ENCODE measurements at places on chromosomes 2 and 18. TPM values are rescaled to one million over a fixed set of nuclear protein-coding genes. Genes with fewer than 3 reads are reported as not detected.

GRCh38 chr2:220876080-220876824 lies 695.9 kb downstream of the EPHA4 start:
- no peak for DNase-seq

DNA sequence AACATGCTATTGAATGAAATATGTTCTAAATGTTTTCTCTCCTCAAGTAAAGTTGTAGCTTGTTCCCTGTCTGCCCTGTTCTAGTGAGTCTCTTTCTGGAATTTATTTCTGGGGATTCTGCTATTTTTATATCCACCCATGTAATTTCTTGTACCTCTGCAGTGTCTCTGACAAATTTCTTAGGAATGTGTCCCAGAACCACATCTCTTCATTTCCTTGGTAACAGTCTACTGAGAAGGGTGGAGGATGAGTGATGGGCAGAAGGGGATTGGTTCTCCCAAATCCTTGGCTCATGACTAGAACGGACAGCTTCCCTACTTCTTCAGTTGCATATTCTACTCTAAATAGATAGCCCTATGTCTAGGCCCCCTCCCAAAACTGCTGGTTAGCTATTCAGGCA lies 490.6 kb upstream of the LINC00305 start:
- DNase-seq: no peak

DNA sequence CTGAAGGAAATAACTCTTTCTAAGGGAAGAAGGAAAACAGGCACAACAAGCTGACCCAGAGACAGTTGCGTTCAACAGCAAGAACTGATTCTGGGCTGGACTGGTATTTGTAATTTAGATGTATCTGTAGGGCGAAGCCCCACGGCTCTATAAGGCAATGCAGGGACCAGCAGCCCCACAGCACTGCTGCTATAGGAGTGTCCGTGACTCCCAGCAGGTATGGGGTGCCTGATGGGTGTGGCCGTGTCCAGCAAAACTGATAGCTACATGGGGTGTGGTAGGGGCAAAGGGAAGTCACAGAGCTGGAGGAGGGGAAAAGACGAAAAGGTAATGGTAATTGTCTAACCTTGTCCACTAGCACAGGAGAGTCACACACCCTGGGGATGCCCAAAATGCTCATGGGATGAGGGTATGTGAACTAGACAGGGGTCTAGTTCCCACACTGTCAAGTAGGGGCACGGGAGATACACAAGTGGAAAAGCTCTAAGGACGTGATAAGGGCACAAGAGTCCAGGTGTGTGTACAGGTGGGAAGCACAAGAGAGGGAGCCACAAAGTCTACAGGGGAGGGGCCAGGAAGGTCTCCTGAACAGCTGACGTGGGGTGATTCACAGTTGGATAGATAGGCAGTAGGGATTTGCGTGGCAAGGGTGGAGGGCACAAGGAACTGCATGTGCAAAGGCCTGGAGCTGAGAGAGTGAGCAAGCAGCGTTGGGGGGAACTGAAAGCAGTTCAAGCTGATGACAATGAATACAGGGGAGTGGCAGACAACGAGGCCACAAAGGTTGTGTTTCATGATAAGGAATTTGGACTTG lies 48.5 kb upstream of the ASPRV1 start:
- no peak for DNase-seq

DNA sequence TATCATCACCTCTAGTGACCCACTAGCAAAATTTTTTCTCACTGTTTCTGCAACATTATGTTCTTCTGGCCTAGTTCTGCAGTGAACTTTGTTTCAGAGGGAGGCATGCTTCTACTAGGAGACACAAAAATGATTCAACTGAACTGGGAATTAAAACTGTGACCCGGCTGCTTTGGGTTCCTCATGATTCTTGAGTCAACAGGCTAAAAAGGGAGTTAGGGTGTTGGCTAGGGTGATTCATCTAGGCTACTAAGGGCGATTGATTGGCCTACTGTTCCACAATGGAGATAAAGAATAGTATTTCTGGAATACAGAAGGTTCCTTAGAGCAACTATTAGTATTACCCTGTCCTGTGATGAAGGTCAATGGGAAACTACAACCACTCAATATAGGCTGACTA lies 179.5 kb downstream of the PPP1R1C start:
- no peak for DNase-seq

- DNase-seq: peak; percentile 81
These were observed 919 bp upstream of the CYP1B1 start for GRCh38 chr2:38076710-38077430.

GRCh38 chr18:37487400-37487867 lies 78.2 kb downstream of the CELF4 start:
- DNase-seq: no peak

DNA sequence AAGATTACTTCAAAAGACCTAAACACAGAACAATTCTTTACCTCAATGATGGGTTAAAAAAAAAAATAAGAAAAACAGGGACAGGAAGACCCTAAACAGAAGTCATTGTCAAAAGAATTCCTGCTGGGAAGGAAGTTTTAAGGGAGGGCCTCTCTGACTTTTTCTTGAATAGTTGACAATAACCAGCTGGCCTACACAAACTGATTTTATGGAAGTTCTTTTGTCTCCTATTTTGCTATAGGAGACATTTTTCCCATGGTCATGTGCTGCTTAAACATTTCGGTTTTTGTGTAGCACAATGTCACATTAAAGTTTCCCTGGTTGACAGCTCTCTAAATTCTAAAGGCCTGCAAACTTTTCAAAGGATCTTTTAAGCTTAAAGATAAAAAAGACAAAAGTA lies 55.3 kb downstream of the RFTN2 start:
- peak; percentile 74 for DNase-seq

- DNase-seq: no peak
These were observed 18.0 kb upstream of the KCNG2 start for GRCh38 chr18:79779700-79780190.

- DNase-seq: no peak
These were observed 1637.4 kb upstream of the ACVR2A start for GRCh38 chr2:146207417-146207816.

GRCh38 chr2:215136669-215137328 lies 1.6 kb downstream of the ABCA12 start:
- peak; percentile 18 for DNase-seq

GRCh38 chr18:12013186-12013916 lies 32.0 kb downstream of the IMPA2 start:
- no peak for DNase-seq

DNA sequence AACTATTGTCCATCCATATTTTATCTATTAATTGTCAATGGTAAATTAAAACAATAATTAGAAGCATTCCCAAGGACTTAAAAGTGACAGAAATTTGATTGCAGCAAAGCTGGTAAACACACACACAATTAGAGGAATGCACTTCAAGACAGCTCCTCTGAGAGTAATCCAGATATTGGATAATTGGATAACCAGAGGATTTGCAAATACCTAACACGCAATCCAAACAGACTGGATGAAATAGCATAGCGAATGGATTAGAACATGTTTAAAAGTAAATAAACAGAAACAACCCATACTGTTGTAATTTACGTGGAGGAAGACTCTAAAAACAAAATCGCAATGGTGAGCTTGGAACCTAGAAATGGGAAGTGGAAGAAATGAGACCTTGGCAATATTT lies 239.8 kb downstream of the METTL4 start:
- DNase-seq: no peak

DNA sequence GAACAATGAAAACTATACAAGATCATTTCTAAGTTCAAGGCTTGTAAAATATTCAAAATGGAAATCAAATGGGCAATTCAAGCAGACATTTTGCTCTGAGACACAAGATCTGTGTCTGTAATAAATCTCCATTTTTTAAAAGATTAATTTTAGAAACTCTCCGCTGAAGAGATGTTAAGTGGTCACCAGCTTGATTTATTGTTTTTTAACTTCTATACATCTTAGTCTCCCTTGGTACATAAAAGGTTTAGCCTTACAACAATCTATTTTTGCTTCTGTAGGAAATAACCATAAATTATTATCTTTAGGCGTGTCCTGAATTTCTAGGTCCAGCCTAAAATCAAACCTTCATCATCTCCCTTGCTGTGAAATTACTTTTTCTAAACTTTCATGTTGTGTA lies 553.6 kb downstream of the NRXN1 start:
- DNase-seq: no peak

The ST8SIA3 gene
- not detected for total RNA-seq

The PLB1 gene
- total RNA-seq: 0.39 TPM

The UGT1A8 gene
- total RNA-seq: not detected

Data from A673 (cell line).